ELR (cell line): ENCODE measurements at places on chromosomes 1 and 21.
A peak's percentile ranks its signal among the peaks of the same experiment; 100 is the strongest.

- no peak for DNase-seq
Measured at GRCh38 chr1:45621501-45621836, 2.4 kb downstream of the CCDC17 start.

- DNase-seq = no peak
Measured at GRCh38 chr1:3790500-3790923, 5.8 kb downstream of the LRRC47 start.

DNA sequence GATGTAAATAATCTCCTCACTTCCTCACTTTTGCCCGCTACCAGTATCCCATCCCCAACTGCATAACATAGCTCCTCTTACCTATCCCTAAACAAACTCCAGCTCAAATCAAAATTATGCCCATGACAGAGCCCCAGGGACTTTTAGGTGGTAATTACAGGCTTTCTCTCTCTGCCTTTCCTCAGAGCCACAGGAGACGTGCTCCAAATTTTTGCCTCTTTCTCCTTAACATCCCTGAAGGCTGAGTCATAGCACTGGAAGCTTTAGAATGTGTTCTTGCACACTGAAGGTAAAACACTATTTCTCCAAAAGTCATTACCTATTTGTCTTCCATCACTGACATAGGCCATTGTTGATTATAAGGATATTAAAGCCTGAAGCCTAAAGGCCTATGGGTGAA, 263.5 kb upstream of the PLD5 start:
- DNase-seq = no peak

DNA sequence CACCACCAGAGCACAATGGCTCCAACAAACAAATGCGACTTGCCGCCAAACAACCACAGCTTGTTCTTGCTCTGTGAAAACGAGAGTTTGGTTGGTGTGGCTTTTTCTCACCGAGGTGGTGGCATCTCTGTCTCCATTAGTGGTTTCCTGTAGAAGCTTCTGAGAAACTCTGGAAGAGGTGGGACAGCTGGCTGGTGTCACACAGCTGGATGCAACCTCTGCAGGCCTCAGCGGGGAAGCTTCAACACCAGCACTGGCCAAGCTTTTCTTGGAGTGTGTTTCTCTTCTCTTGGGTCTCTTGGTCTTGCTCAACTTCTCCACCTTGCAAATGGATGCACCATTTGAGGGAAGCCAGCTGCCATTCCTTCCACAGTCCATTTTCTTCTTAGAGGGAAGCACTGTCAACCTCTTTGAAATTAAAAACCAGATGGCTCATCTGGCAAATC, 124.8 kb downstream of the KCNN3 start:
- no peak for DNase-seq

- DNase-seq = no peak
Measured at GRCh38 chr1:24154215-24154614, 11.3 kb upstream of the IL22RA1 start.

- DNase-seq = peak; percentile 39
Measured at GRCh38 chr1:212402666-212403321, 11.9 kb downstream of the PACC1 start.

DNA sequence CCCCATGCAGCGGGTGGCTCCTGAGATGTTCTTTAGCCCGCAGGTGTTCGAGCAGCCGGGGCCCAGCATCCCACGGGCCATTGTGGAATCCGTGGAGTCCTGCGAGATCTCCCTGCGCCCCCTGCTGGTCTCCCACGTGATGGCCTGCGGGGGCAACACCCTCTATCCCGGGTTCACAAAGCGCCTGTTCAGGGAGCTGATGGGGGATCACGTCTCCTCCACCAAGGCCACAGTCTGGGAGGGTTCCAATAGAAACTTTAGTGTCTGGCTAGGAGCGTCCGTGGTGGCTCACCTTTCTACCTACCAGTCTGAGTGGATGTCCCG, 71.0 kb downstream of the ACTL8 start:
- peak; percentile 56 for DNase-seq

GRCh38 chr1:29511436-29511835, 275.1 kb downstream of the PTPRU start:
- no peak for DNase-seq

- no peak for DNase-seq
Measured at GRCh38 chr1:117169871-117170596, 40.7 kb downstream of the VTCN1 start.

DNA sequence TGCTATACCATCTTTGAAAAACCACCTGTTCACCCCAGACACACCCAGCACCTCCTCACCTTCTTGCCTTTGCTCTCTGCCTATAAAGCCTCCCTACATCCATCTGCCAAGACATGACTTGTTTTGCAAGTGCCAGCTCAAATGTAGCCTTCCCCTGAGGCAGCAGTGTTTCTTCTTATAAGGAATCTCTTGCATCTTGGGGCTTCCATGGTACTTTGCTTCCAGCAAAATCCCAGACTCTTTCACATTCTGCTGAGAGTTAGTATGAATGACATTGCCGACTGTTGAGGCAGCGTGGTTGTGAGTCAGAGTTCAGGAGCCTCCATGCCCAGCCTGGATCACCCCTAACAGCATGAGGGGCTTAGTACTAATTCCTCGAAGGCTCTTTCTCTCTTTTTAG, 217.4 kb upstream of the RUNX1 start:
- DNase-seq = peak; percentile 67

- DNase-seq = peak; percentile 57
Measured at GRCh38 chr1:1069056-1069710, 4.9 kb downstream of the RNF223 start.

GRCh38 chr1:67432745-67433144, 2.5 kb upstream of the SERBP1 start:
- no peak for DNase-seq

DNA sequence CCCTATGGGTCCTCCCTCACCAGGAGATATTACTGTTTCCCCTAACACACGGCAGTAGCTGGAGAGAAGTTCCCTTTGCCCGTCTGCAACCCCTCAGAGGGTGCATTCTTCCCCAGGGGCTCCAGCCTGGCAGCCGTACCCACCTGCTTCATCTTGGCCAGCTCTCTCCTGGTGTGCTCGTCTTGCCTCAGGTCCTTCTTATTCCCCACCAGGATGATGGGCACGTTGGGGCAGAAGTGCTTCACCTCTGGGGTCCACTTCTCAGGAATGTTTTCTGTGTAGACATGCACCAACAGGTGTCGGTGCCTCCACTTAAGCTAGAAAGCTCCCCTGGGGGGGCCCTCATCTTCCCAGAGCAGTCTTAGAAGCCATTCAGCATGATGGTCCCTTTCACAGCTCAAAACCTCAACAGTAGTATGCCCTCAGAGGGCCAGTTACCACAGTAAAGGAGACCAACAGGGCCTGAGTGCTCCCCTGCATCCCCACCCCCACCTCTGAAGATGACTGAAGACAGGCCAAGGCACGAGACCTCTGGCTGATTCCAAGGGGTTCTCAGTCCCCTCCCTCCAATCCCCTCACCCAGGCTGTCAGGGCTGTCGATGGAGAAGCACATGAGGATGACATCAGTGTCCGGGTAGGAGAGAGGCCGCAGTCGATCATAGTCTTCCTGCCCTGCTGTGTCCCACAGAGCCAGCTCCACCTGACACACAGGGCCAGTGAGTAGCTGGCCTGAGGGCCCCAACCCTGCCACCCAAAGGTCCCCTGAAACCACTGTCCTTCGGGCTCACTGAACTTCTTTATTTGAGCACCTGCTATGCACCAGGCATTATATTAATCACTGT, 4.3 kb downstream of the RHOC start:
- no peak for DNase-seq

GRCh38 chr1:235022981-235023710, 105.5 kb downstream of the TOMM20 start:
- no peak for DNase-seq

DNA sequence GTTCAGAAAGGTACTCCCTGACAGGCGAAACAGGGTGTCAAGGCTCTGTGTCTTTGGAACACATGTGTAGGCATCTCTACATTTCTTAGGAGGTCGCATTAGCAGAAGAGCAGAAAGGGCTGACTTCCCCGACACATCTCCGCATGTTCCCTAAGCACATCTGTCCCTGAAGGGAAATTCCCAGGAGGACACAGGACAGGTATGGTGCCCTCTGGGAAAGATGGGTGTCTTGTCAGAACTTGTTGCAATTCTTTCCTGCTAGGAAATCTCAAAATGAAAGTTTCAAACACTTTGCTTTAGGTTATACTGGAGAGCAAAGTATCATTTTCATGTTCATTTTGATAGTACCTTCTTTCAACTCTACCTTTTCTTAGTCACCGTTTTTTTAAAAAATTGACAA, 2.0 kb downstream of the DSCAM start:
- DNase-seq = no peak

DNA sequence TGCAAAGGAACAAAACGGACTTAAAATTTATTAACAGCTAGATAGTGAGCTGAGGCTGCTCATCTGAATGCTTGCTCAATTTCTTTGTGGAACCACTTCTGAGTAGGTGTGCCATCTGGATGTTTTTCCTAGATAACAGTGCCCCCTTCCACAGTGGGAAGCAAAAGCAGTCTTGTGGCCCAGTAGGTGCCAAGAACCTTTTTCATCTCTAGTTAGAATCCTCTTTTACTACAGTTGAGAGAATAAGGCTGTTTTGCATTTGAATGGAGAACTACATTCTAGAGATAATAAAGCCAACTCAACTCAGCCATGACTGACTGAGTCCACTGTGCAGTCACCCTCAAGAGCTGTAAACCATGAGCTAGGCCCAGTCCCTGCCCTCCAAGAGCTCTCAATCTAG, 13.3 kb downstream of the F3 start:
- DNase-seq = peak; percentile 34

DNA sequence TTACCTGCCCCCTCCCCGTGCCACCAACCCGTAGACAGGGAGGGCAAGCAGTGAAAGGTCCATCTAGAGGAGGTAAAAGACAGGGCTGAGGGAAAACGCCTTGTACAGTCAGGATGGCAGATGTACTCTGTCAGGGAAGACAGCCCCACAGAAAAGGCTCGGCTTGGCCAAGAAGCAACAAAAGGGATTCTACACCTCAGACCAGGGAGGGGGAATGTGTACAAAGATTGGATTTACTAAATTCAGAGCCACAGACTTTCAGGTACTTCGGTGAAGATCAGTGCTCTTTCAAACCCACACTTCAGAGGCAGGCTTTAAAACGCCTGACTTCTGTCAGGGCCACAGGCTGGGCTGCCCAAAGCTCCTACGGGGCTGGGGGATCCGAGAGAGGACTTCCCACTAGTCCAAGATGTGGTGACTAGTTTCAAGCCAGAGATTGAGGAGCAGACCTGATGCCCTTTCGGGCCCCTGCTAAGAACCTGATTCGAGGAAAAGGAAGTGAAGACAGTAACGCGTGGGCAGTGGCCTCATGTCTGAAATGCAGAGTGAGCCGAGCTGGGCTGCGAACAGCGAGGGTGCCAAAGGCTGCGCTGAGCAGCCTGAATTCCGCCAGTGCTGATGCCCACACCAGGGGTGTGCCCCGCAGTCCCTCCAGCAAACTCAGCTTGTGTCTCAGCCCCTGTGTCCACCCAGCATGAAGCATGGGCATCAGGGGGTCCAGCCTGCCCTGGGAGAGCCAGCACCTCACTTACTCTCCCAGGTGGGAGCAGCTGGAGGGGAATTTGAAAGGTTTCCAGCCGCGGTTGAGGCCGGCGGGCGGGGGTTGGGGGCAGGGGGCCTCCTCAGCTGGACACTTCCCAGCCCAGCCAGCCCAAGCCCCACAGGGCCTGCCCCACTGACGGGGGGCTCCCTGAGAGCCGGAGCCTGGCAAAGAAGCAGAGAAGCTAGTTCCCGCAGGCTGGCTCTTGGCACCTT, 36.2 kb downstream of the KIAA1614 start:
- no peak for DNase-seq

- no peak for DNase-seq
Measured at GRCh38 chr1:228513236-228513900, 26.2 kb downstream of the RNF187 start.

DNA sequence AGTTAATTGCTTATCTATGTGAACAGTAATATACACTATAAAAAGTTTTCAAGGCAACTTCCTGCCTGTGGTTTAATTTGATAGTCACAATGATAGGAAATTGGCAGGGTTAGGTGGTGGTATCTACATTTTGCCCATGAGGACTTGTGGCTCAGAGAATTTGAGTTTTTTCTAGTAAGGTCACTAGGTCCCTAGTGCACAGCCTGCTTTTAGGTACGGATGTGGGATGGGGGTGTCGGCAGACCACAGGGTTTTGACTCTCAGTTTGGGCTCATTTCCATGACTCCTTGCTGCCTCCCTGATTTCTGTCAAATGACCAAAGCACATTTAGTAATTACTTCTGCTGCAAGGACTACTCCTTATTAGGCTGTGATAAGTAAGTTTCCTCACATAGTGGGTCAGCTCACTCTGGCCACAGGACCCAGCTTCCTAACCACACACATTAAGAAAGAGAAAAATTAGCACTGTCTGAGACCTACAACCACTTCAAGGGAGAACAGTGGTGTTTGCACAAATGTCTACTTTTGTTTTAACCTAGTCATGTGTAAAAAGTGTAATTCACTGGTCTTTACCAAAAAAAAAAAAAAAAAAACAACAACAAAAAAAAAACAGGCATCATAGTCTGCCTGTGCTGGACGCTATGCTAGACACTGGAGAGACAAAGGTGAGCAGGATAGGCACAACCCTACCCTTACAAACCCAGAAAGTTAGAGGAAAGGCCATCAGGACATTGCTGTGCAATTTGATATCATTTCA, 43.7 kb downstream of the MRPL39 start:
- DNase-seq = peak; percentile 28

DNA sequence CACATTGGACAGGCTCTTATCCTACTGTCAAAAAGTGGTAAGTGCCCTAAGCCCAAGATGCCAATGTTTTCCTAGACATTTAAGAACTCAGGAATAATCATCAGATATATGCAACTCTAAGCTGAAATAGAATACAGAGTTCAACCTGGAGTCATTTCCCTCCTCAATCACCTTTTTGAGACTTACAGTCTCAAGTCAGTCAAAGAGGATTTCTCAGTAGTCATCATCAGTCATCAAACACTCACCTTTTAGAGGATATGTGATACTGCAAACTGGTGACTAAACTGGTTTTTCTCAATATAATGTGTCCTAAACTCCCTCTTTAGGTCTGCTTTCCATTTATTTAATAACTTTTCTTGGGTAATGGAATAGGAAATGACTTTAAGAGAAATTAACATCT, 145.3 kb upstream of the ADAMTS5 start:
- DNase-seq = peak; percentile 17

DNA sequence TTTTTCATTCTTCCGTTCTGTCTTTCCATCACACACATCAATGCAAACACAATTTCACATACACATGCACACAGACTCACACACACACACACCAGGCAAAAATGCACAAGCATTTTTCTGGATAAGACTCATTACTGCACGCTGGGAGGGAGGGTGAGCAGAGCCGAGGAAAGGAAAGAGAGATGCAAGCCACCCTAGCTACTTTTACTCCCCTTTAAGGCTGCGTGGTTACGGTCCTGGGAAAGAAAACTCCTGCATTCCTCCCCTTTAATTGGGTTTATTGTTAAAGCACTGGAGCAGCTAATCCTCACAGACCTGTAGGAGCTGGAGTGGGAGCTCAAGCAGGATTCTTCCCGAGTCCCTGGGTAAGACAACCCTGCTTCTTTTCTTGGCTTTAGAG, at the start of gene CAMK1G:
CAMK1G (plus strand) TSS at position 307 of the 400 bp plus-strand sequence. CDS start 11,270 bp downstream, outside the sequence.
- peak; percentile 93 for DNase-seq

DNA sequence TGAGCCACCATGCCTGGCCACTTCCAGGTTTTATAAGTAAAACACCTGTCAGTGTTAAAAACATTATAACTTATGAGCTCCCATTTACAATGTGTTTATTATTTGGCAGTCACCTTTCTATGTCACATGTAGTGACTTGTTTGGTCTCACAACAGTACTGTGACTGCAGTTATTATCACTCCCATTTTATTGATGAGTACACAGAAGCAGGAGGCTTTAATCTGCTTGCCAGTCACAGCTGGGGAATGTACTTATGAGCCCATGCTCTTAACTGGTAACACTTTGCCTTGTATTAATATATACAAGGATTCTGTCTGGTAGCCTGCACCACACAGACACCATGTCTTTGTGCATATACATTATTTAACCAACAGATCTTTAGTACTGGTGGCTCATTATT, 31.1 kb upstream of the BACH1 start:
- DNase-seq = no peak
